ENCODE measurements at places on chromosomes 4 and X. TPM values are rescaled to one million over a fixed set of nuclear protein-coding genes. Genes with fewer than 3 reads are reported as not detected.

DNA sequence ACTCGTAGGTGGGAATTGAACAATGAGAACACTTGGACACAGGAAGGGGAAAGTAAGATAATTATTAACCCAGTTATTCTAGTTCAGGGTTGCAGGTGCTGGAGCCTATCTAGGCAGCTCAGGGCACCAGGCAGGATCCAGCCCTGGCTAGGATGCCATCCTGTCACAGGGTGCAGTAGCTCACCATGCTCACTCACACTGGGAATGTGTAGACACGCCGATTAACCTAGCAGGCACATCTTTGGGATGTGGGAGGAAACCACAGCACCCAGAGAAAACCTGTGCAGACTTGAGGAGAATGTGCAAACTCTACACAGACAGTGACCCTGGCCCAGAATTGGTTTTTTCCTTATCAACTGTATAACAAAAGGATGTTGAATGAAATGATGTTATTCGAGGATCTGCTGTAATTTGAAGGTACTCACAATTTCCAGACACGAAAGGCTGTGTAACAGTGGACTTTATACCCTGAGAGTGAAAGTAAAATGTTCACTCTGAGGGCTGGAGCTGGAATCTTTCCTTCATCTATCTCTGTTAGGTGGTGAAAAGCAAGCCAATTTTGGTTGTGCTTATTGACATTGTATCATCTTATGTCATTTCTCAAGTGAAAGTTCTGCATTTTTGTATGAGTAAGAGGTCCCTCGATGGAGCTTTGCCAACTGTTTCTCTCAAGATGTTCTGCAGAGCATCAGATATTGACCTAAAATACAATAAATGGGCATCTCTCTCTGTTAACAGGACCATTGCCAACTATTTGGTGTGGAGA, 78.8 kb downstream of the PHEX start:
- no peak for DNase-seq

- no peak for DNase-seq
Measured at GRCh38 chr4:150415213-150415612, 166.7 kb upstream of the MAB21L2 start.

- no peak for DNase-seq
Measured at GRCh38 chrX:47285836-47286320, 53.1 kb downstream of the USP11 start.

DNA sequence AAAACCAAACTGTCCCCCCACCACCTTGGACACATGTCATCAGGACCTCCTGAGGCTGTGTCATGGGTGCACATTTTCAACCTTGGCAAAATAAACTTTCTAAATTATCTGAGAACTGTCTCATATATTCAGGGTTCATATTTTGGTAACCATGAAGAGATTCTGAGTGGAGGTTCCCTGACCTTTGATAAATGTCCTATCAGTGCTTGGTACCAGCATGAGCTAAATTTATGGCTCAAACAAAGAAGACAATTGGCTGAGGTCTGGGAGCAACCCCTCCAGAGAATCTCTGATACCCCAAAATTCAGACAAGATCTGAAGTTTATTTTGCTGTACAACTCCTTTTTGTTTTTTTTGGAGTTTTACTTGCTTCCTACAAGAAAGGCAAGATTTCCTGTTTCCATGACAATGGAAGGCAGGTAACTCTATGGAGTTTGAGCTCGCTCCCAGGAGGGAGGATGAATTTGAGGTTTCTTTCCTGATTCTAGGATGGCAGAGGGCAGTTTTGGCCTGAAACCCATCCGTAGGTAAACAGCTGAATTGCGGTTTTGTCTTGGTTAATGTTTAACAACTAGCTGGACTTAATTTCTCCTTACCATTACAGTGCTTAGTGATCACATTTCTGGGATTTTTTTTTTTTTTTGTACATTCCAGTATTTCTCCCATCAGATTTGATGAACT, 14.5 kb downstream of the UGT2B15 start:
- no peak for DNase-seq

DNA sequence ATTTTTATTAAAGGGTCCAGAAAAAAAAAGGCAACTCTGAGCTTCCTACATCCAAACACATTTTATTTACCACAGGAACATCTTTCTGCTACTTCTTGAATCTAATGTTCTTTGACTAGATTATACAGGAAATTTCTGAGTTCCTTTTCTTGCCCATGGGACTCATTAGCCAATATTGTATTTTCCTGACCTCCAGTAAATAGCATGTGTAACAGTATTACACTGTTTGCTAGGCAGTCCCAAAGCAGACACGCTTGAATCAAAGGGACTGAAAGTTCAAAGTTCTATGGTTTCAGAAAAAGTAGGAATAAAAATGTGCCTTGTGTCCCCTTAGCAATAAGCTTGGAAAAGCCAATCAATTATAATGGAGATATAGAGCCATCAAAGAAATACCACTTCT, 57.4 kb downstream of the MOSPD2 start:
- DNase-seq = no peak

GRCh38 chr4:157045507-157046127, 30.3 kb upstream of the GLRB start:
- DNase-seq = no peak

DNA sequence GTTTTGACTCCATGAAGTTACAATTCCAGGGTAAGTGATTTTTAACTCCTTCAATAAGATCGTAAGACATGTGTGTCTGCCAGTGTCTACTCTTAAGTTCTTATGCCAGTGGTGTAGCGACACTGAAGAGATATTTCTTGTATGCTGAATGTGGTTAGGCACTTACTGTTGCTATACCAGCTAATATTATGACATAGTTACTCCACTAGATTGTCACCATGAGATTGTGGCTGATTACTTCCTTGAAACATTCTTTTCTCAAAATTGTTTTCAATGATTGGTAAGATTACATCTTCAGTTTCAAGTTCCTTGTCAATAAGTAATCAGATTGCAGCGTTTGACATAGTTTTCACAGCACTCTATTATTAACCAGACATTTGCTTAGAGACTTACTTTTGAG, 60.6 kb upstream of the PAGE5 start:
- DNase-seq = no peak

GRCh38 chr4:3655485-3655884, 110.7 kb upstream of the ADRA2C start:
- no peak for DNase-seq

DNA sequence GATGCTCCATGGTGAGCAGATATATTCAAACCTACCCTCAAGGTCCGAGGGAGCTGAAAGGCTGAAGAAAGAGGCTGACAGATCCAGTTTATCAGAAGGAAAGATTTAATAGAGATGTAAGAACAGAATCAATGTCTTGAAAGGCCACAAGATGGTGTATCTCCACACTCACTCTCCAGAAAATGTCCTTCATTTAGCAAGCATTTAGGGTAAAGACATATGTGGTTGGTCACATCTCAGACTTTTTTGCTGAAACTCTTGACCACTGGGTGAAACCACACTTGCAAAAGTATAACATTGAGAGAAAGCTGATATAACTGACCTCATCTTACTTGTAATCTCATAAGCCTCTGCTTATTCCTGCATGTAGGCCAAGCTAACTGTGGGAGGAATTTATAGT, 745.8 kb upstream of the GALNTL6 start:
- DNase-seq = no peak

- DNase-seq = no peak
Measured at GRCh38 chrX:41526925-41527324, 79.8 kb downstream of the NYX start.

DNA sequence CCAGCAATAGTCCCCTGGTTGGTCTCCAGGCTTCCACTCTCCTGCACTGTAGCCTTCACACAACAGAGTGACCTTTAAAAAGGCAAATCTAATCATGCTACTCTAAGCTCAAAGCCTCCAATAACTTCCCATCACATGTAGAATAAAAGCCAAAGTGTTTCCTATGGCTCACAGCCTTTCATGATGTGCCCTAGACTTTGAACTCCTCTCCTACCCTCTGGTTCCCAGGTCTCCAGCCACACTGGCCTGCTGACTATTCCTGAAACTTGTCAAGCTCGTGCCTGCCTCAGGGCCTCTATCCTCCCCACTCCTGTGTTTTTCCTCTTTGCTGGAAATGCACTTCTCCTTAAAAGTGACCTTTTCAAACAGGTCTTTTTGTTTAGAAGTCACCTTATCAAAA, 3.1 kb downstream of the MANBA start:
- no peak for DNase-seq

- DNase-seq = no peak
Measured at GRCh38 chr4:59248313-59248712, 1951.8 kb upstream of the ADGRL3 start.

DNA sequence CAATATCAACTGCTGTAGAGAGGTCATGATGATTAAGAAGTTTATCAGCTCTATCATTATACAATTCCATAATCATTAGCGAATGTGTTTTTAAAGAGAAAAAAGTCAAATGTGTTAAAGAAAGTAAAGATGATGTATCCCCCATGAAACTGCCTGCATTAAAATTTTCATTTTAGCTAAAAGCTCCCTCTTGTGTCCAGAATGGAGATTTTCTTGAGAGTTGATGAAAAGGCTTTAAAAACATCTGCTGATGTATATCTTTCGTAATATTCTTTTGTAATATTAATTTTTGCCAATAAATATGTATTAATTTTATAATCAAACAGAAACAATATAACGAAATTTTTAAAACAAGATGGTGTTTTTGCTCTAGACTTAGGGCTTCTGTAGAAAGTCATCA, 52.1 kb upstream of the LHFPL1 start:
- no peak for DNase-seq

PAGE2 gene
- total RNA-seq = not detected

L1CAM gene
- 2.9 TPM for total RNA-seq

APBB2 gene
- total RNA-seq = 192 TPM

SHOX gene
- 0.15 TPM for total RNA-seq

LAP3 gene
- 43.7 TPM for total RNA-seq

Data from chondrocyte (in vitro differentiated cells).